ENCODE measurements at places on chromosomes 7 and 10.

- DNase-seq = no peak
Observed at GRCh38 chr10:123284022-123284421, 129.8 kb downstream of the BUB3 start.

DNA sequence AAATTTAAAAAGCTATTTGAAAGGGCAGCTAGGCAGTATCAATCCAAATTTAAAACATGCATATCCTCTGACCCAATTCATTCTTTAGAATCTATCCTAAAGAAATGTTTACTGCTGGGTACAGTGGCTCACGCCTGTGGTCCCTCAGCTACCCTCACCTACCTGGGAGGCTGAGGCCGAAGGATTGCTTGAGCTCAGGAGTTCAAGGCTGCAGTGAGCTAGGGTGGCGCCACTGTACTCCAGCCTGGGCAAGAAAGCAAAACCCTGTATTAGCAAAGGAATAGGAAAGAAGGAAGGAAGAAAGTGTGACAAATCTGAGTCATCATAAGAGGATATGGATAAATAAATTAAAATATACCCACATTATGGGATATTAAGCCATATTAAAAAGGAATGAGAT lies 36.3 kb downstream of the C7orf33 start:
- no peak for DNase-seq

DNA sequence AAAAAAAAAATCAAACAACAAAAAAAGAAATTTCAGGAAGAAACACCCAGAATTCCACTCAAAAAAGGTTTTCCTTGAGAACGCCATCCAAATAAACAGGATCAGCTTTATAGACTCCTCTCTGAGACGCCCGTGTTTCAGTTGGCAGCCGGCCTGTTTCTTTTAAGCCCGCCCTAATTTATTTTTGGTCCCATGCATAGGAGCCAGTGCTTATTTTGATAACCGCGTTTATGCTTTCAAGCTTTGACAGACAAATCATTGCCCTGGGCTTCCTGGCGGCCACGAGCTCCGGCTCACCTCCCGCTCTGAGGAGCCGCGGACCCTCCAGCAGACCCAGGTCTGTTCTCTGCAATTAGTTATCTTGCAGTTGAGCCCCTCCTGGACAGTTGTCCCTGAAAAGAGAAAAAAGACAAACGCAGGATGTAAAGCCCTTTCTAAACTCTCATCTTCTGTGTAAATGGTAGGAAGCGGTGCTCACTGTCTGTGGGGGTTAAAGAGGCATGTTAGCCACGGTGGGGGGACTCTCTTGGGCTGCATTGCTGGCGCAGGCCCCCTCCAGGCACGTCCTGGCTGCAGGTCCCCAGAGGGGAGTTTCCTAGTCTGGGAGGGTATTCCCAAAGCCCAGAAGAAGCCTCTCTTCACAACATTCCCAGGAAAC lies 22.2 kb upstream of the UNCX start:
- DNase-seq = no peak

DNA sequence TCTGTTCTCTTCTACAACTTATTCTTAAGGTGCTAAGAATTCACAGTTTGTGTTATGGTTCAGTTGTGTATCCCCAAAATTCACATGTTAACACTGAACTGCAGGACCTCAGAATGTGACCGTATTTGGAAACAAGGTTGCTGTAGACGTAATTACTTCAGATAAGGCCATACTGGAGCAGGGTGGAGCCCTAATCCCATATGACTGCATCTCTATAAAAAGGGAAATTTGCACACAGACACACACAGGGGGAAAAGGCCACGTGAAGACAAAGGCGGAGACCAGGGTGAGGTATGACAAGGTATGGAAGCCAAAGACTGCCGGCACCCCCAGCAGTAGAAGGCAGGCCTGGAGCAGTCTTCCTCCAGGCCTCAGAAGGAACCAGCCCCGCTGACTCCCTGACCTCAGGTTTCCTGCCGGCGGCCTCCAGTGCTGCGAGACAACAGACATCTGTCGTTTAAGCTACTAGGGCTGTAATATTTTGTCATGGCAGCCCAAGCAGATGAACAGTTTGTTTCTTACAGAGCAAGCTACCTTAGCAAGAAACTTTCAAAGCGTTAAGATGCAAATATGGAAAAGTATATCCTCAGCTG lies 98.7 kb downstream of the PROSER2 start:
- DNase-seq = no peak

GRCh38 chr10:132362151-132362611 lies 30.2 kb downstream of the LRRC27 start:
- DNase-seq = no peak

All from liver (tissue), 10 donors.